ENCODE measurements at places on chromosomes 16 and 17. TPM values are rescaled to one million over a fixed set of nuclear protein-coding genes. Genes with fewer than 3 reads are reported as not detected.

- DNase-seq = no peak
- peaks cover 22% of the 10 kb centered on the region for H3K4me1 ChIP-seq
- H3K27me3 ChIP-seq = no peaks in the 10 kb centered on the region
- peak overlapping the region; percentile 81 for H3K4me3 ChIP-seq
Observed at GRCh38 chr17:74432424-74432690, 469 bp downstream of the GPRC5C start.

- DNase-seq = no peak
- H3K4me3 ChIP-seq = no peak overlapping the region
- peaks cover 11% of the 10 kb centered on the region for H3K4me1 ChIP-seq
Observed at GRCh38 chr16:27362570-27363245, 39.3 kb upstream of the IL21R start.

DNA sequence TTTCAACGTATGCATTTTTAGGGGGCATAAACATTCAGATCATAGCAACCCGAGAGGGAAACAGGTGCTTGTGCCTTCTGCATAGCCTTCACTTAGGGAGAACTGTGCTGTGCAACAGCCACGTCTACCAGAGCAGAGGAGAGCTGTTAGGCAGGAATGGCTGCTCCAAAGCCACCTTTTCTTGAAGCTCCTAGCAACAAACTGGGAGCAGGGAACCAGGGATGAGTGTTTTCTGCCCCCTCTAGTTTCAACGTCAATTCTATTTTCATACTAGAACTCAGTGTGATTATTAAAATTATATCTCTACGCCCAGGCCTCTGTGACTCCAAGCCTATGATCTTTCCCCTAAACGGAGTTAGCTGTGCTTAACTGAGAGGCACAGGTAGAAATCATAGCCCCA, 290.0 kb downstream of the HAPSTR1 start:
- H3K4me3 ChIP-seq = no peak overlapping the region
- no peak for DNase-seq
- no peaks in the 10 kb centered on the region for H3K27me3 ChIP-seq
- no peaks in the 10 kb centered on the region for H3K4me1 ChIP-seq

The PLLP gene
- 16.7 TPM for total RNA-seq

- H3K27me3 ChIP-seq = peaks cover 67% of the 10 kb centered on the region
- H3K4me1 ChIP-seq = no peaks in the 10 kb centered on the region
- H3K4me3 ChIP-seq = no peak overlapping the region
- DNase-seq = no peak
- H3K27ac ChIP-seq = no peak overlapping the region
Observed at GRCh38 chr16:67650023-67650422, 5.1 kb downstream of the CARMIL2 start.

DNA sequence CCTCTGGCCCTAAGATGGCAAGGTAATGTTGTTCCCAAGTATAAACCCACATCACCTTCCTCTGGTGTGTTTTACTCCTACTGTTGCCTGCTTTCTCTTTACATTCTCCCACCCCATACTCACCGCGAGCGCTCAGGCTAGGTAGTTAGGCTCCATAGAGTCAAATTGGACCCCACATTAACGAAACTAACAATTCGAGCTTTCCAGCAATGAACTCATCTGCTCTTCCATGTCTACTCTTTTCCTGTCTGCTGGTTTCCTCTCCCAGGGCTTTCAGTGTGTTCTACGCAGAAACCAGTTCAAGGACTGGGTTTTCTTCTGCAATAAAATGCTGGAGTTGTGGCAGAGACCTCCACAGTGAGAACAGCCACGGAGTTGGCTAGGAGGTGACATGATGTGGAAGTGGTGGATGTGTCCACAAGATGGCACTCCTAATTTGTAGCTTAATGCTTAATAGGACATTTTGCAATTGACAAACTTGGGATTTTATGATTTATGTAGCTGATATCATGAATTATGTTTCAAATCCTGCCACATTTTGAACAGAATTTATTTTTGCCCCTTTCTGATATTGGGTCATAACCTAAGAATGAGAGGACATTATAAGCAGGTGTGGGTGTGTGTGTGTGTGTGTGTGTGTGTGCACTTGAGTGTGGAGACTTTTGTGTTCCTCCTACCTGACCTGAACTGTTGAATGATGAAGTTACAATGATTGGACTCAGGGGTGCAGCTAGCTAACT, 2.2 kb upstream of the UQCRC2 start:
- H3K4me1 ChIP-seq = peaks cover 11% of the 10 kb centered on the region
- H3K4me3 ChIP-seq = no peak overlapping the region
- peak; percentile 20 for DNase-seq
- no peaks in the 10 kb centered on the region for H3K36me3 ChIP-seq

GRCh38 chr17:43395165-43395564, 3.6 kb upstream of the ARL4D start:
- no peaks in the 10 kb centered on the region for H3K36me3 ChIP-seq
- DNase-seq = no peak
- H3K27ac ChIP-seq = no peak overlapping the region
- no peaks in the 10 kb centered on the region for H3K27me3 ChIP-seq
- no peak overlapping the region for H3K4me3 ChIP-seq

The EVPLL gene
- 0.25 TPM for total RNA-seq

DNA sequence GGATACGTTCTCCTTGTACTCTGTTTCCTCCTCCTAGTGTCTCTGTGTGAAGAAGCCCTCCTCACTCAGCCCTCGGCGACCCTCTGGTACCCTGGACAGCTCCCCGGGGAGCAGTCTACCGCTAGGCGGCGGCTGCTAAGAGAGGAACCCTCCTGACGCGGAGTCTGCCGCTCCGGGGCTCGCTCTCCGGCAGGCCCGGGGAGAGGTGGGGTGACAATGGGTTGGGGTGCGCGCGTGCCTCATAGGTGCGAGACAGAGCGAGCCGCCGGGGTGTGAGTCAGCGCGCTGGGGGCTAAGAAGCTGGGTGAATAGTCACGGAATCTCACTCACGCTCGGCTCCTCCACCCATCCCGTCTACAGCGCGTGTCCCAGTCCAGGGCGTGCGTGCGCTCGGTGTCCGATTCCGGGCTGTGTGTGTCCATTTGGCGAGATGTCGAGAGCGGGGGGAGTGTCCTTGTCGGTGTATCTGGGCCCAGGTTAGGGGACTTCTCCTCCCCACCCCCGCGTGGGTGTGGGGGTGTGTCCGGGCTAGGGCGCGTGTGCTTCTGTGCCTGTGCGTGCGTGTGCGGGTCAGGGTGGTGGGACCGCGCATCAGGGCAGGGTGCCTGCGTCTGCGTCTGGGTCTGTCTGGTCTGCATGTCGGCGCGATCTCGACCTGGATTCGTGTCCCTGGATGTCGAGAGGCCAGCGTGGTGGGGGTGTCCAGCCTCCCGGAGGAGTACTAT, 577 bp upstream of the HS3ST2 start:
- peak; percentile 39 for DNase-seq
- H3K4me3 ChIP-seq = peak overlapping the region; percentile 20

The TNK1 gene
- 18.0 TPM for total RNA-seq

DNA sequence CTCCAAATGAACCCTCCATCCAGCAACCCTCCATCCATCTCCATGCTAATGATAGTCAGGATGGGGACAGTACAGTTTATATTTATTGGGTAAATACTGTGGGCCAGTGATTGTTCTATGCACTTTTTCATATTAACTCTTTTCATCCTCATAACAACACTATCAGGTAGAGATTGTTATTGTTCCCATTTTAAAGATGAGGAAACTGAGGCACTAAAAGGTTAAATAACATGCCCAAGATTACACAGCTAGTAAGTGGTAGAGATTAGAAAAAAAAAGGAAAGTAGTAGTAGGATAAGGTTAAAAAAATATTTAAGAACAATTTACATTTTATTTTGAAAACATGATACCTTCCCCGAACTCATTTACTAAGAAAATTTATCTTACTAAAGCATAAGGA, 21.9 kb upstream of the SUPT4H1 start:
- no peak for DNase-seq
- H3K27me3 ChIP-seq = no peaks in the 10 kb centered on the region
- H3K27ac ChIP-seq = no peak overlapping the region
- H3K4me1 ChIP-seq = peaks cover 20% of the 10 kb centered on the region
